Left lobe of liver (tissue), 2 donors: ENCODE measurements at places on chromosomes 16 and 17. TPM values are rescaled to one million over a fixed set of nuclear protein-coding genes. Genes with fewer than 3 reads are reported as not detected.

DNA sequence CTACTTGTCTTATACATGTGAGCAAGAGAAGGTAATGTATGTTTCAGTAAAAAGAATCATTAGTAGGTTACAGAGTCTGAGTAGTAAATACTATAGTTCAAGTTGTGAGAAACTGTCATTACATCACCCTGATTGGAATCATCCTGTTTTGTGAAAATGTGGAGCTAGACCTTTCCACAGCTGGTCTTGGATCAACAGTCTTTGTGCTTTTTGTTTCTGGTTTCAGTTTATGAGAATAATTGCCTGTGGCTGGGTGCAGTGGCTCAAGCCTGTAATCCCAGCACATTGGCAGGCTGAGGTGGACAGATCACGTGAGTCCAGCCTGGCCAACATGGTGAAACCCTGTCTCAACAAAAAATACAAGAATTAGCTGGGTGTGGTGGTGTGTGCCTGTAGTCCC lies 19.7 kb upstream of the SHISA9 start:
- no peak for DNase-seq

GRCh38 chr16:12436201-12436657 lies 367.5 kb downstream of the CPPED1 start:
- no peak for DNase-seq

DNA sequence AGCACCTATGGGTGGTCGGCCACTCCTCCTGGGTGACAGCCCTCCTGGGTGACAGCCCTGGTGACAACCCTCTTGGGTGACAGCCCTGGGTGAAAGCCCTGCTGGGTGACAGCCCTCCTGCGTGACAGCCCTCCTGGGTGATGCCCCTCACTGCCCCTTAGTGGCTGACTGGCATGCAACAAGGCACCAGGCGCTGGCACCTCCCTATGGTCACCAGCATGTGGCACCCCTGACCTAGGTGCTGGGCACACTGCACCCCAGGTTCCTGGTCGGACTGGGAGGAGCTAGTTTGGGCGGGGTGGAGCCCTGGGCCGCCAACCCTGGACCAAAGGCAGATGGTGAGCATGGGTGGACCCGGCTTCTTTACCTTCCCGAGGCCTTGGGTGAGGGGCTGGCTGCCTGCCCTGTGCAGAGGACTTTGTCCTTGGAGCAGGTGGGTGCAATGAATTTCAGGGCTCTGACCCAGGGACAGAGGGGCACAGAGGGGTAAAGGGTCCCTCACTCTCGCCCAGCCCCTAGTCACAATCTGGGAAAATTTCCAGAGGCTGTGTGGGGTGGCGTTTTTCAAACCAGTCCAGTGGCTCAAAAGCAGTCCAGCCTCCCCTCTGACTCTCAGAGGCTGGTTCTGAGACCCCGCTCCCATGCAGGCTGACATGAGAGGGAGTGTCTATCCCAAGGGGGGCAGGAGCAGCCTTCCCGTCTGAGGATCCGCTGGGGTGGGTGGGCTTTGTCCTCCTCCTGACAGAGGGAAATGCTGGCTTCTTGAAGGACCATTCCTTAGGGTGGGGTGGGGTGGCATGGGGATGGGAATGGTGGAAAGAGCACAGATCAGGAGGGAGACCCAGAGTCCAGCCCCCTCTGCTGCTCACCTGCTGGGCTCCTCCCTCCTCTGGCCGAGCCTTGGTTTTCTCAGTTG lies 25.9 kb upstream of the TNFRSF13B start:
- DNase-seq: peak; percentile 62

DNA sequence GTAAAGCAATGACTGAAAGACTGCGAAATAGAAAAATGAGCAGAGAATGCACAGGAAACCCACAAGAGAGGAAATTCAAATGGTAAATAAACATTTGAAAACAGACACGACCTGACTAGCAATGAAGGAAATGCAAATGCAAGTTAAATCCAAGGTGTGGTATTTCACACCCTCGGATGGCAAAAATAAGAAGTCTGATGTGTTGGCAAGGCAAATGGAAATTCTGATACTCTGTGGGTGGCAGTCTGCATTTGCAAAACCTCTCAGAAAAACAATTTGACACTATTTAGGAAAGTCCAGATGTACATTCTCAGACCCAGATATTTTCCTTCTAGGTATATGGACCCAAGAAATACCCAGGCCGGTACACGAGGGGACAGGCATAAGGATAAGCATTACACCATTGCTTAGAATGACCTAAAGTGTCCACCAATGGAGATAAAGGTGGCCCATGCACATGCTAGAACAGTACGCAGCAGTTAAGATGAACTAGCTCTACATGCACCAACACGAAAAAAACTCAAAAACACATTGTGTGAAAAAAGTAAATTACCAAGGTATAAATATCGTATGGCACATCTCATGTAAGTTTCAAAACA lies 116.7 kb downstream of the GAS7 start:
- no peak for DNase-seq

GRCh38 chr17:60077672-60078519 lies 825 bp downstream of the HEATR6 start:
- no peak for DNase-seq

DNA sequence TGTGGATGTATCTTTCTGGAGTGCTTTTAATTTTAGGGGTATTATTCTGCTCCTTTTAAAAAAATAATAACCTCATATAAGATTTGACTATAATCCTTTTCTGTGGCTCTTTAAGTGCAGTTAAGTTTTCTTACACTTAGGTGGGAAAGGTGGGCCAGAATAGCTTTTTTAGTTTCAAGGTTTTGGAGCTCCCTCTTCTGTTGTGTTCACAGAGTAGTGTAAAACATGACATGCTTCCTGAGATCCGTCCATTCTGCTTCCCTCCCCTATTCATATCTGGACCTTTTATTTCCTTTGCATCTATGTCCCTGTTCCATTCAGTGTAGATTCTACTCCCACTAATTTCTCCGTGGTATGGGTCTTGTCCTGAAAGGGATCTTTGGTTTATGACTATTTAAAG lies 12.8 kb downstream of the LRRC36 start:
- no peak for DNase-seq

- peak; percentile 38 for DNase-seq
These were observed 104.6 kb downstream of the OR1D5 start for GRCh38 chr17:2958706-2959222.

GRCh38 chr16:23391381-23392222 lies 61.4 kb downstream of the COG7 start:
- no peak for DNase-seq

DNA sequence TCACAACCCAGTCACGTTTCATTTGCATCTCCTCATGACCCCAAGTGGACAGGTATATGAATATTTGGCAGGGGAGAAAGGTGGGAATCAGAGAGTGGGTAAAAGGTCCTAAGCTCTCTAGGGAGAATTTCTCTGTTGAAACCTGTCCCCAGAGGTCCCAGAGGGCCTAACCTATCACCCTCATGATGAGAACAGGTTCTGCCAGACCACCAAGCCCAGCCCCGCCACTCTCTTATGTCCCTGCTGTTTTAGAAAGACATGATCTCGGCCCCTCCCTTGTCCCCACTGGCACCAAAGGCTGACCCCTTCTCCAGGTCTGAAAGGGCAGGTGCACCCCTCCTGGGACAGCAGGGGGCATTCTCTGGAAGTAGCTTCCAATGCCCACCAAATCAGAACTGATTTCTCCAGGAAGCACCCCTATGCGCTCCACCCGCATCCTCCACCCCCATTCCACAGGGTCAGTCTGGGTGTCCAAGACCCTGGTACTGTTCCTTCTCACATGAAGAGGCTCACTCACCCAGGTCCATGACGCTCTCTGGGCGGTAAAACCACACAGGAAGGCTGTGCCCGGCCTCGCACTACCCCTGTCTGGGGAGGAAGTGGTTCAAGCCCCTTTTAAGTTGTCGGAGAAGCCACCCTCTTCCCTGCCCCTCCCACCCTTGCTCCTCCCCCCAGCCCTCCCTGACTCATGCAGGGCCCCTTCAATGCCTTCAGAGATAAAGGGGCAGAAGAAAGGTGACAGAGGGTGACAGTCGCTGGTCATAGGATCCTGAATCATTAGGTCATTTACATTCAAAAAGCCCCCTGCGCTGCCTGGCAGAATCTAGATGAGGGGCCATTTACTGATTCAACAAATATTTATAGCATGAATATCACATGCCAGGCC lies at the start of gene CCR7:
Gene CCR7, minus strand, starts transcription at position 590 of the 886 bp plus-strand sequence. Its CDS starts 63 bp downstream, at position 527.
- peak; percentile 38 for DNase-seq

DNA sequence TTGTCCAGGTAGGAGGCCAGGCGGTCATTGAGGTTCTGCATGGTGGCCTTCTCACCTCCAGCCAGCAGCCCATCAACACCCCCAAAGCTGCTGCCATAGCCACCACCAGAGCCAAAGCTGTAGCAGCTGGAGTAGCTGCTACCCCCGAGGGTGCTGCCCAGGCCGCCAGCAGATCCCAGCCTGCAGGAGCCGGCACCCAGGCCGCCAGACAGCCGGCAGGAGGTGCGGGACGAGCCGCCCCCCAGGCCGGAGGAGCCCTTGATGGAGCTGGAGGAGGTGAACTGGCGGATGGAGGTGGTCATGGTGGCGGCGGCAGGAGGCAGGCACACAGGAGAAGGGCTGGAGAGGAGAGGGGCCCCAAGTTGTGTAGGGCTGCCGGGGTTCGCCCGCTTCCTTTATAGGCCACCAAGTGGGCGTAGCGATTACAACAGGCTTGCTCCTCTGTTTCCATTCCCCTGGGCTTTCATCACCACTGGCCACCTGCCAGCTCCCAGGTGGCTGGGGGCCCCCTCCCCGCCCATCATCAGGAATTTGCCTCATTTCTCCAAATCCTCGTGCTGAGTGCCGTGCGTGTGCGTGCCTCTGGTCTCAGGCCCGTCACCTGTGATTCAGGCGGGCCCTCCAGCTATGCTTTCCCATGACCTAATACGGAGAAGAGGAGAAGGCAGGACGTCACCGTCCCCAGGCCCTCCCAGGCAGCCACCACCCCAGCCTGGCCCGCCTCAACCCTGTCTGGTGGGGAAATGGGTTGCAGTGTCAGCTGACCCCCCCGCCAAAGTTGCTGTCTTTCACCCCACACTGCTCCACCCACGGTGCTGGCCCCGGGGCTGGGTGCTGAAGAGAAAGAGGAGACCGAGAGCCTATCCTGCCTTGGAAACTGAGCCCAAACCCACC lies at the start of gene KRT17:
Gene KRT17, minus strand, starts transcription at position 368 of the 894 bp plus-strand sequence. Its CDS starts 66 bp downstream, at position 302.
- no peak for DNase-seq

GRCh38 chr17:19250421-19251173 lies 13.4 kb downstream of the EPN2 start:
- no peak for DNase-seq

DNA sequence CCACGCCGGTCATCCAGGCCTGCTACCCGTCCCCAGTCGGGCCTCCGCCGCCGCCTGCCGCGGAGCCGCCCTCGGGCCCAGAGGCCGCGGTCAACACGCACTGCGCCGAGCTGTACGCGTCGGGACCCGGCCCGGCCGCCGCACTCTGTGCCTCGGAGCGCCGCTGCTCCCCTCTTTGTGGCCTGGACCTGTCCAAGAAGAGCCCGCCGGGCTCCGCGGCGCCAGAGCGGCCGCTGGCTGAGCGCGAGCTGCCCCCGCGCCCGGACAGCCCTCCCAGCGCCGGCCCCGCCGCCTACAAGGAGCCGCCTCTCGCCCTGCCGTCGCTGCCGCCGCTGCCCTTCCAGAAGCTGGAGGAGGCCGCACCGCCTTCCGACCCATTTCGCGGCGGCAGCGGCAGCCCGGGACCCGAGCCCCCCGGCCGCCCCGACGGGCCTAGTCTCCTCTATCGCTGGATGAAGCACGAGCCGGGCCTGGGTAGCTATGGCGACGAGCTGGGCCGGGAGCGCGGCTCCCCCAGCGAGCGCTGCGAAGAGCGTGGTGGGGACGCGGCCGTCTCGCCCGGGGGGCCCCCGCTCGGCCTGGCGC lies 2.4 kb downstream of the HIC1 start:
- no peak for DNase-seq

- peak; percentile 90 for DNase-seq
These were observed 2.4 kb upstream of the MTMR4 start for GRCh38 chr17:58516644-58517377.

- no peak for DNase-seq
These were observed 45.2 kb downstream of the AXIN2 start for GRCh38 chr17:65515959-65516948.

DNA sequence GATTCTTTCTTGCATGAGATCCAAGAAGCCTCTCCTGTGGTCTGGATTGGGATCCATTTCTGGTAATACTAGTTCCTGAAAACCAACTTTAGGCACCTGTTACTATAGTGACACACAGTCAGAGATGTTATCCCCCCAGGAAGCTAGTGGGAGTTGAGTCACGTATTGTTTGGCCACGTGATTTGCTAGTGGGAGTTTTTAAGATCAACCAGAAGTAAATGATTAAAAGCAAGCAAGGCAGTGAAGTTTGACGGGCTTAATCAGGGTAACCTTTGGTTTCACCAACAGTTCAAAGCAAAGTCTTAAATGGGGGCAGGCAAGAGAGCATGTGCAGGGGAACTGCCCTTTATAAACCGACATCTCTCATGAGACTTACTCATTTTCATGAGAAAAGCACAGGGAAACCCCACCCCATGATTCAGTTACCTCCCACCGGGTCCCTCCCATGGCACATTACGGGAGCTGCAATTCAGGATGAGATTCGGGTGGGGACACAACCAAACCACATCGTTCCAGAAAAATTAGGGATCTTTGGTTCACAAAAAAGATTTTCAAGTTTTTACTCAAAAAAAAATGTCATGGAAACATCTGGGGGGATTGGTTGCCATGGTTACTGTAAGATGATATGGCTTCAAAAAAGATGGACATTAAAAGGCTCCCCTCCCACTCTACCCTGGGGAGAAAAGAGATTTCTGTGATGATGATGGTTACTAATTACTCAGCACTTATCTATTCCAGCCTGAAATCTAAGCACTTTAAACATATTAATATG lies 483.1 kb upstream of the ERCC4 start:
- no peak for DNase-seq

GRCh38 chr16:46746821-46747776 lies 1.0 kb downstream of the MYLK3 start:
- no peak for DNase-seq

- DNase-seq: no peak
These were observed 7.9 kb downstream of the SMCR8 start for GRCh38 chr17:18323007-18323406.

- no peak for DNase-seq
These were observed 61.4 kb upstream of the TMC5 start for GRCh38 chr16:19356024-19356952.

DNA sequence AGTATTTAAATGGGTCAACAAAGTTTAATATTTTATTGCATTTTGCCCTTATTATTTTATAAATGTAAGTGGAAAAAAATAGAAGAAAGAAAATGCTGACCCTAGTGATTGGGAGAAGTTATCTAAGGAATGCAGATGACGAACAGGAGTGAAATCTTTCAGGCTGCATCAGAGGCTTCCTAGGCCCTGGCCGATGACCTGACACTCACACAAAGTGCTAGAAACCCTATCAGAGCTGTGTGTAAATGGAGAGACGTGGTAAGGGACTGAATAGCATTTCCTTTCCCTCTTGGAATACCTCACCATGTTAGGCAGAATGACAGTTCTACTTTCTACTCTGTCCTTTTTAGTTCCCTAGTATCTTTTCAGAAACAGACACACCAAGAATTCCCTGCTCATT lies 44.9 kb upstream of the CNEP1R1 start:
- DNase-seq: no peak

- DNase-seq: no peak
These were observed 51.1 kb upstream of the MYH2 start for GRCh38 chr17:10600571-10600970.

- DNase-seq: no peak
These were observed 14.6 kb downstream of the COTL1 start for GRCh38 chr16:84603140-84603816.

The C1QTNF1 gene
- 15.5 TPM for total RNA-seq

The PRSS27 gene
- 0.45 TPM for total RNA-seq

The CES5A gene
- total RNA-seq: 4.4 TPM

The HNF1B gene
- total RNA-seq: 8.4 TPM

The SENP3 gene
- 14.1 TPM for total RNA-seq

The HOXB1 gene
- total RNA-seq: not detected

The C17orf67 gene
- 1.9 TPM for total RNA-seq

The ARMC5 gene
- 25.1 TPM for total RNA-seq

The SDR42E2 gene
- total RNA-seq: not detected
